PC-9 (cell line): ENCODE measurements at places on chromosomes 2 and 18.

DNA sequence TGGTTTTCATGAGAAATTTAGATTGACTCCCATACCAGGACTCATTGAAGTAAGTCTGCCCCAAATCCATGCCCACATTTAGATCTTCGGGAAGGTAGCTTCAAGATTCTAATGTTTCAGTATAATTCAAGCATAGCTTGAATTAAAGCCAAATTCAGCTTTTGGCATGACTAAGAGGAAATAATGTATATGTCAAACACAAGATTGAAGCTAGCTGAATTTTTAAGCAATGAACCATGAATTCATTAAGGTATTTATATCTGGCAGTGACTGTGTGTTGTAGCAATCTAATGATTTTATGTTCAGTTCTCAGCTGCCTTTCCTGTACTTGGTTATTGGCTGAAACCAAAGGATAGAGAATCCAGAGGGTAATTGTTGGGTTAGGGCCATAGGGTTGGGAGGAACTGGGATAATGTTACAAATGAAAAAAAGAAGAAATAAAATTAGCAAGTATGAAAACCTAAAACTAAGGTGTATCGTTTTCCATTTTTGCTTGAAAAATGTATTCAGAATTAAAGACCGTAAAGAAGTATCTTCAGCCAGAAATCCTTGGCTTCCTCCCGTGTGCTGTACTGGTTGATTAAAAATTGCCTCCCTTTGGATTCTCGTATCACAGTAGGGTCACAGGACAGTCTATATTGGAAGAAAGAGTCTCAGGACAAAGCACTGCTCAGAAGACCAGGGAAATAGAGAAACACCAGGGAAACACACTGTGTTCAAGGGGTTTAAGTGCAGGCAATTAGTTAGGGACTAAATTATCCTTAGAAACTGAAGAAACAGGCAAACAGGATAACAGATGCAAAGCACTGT is 119.0 kb upstream of the FN1 start:
- DNase-seq: peak; percentile 46

DNA sequence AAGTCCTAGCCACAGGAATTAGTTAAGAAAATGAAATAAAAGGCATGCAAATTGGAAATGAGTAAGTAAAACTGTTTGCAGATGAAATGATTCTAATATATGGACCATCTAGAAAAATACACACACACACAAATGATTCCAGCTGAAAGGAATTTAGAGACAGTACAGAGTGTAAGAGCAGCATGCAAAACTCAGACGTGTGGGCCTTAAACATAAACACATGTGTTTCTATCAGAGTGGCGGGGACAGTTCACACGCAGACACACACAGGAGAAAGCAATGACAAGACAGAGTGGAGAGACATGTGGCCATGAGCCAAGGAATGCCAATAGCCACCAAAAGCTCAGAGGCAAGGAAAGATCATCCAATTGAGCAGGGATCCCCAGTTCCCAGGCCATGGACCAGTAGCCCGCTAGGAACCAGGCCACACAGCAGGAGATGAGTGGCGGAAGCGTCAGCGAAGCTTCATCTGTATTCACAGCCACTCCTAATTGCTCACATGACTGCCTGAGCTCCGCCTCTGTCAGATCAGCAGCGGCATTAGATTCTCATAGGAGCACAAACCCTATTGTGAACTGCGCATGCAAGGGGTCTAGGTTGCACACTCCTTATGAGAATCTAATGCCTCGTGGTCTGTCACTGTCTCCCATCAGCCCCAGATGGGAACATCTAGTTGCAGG is 155.4 kb downstream of the ARL4C start:
- DNase-seq: no peak

GRCh38 chr2:71743995-71744675 is 290.8 kb downstream of the DYSF start:
- DNase-seq: peak; percentile 57

DNA sequence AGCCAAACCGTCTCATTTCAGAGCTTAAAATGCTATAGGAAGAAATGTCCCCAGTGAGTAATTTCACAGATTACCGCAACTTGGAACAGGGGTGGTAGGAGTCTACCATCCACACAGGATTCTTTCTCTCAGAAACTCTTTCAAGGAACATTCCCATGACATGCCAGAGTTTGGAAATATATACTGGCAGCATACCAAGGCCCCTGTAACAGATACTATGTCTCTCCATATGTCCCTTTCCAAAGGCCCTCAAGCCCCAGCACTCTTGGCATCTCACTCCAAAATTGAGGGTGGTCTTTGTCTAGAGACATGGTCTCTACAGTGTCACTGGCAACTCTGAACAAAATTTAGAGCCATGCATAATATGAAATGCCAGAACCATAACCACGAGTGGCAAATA is 11.0 kb downstream of the FIGLA start:
- no peak for DNase-seq

- no peak for DNase-seq
These were observed 163.9 kb downstream of the COL4A4 start for GRCh38 chr2:227000123-227000522.

DNA sequence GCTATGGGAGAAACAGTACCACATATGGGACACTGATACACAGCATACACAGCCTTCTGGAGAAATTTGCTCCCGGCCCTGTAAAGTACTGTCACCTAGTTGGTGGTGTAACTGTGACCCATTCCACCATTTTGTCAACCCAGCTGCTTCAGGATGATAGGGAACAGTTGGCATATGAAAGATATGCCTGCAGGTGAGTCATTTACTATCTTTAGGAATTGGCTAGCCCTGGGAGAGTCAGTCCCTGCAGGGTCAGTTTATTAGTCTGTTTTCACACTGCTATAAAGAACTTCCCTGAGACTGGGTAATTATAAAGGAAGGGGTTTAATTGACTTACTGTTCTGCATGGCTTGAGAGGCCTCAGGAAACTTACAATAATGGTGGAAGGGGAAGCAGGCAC is 30.0 kb upstream of the PTPRM start:
- DNase-seq: no peak
